ENCODE measurements at places on chromosomes 3 and 15. TPM values are rescaled to one million over a fixed set of nuclear protein-coding genes. Genes with fewer than 3 reads are reported as not detected.

ARGFX gene
- total RNA-seq: not detected

IL16 gene
- 17.0 TPM for total RNA-seq

KLF15 gene
- total RNA-seq: 10.5 TPM

ZXDC gene
- total RNA-seq: 46.0 TPM

NR1I2 gene
- total RNA-seq: 96.7 TPM

- no peak overlapping the region for H3K4me3 ChIP-seq
- no peaks in the 10 kb centered on the region for H3K4me1 ChIP-seq
- no peaks in the 10 kb centered on the region for H3K27me3 ChIP-seq
- H3K36me3 ChIP-seq: no peaks in the 10 kb centered on the region
- H3K27ac ChIP-seq: no peak overlapping the region
Observed at GRCh38 chr3:68664276-68664675, 268.1 kb downstream of the TAFA4 start.

- no peak overlapping the region for H3K4me3 ChIP-seq
- DNase-seq: no peak
- no peaks in the 10 kb centered on the region for H3K36me3 ChIP-seq
- H3K27me3 ChIP-seq: no peaks in the 10 kb centered on the region
- H3K4me1 ChIP-seq: no peaks in the 10 kb centered on the region
Observed at GRCh38 chr15:70596354-70597055, 166.9 kb downstream of the UACA start.

DNA sequence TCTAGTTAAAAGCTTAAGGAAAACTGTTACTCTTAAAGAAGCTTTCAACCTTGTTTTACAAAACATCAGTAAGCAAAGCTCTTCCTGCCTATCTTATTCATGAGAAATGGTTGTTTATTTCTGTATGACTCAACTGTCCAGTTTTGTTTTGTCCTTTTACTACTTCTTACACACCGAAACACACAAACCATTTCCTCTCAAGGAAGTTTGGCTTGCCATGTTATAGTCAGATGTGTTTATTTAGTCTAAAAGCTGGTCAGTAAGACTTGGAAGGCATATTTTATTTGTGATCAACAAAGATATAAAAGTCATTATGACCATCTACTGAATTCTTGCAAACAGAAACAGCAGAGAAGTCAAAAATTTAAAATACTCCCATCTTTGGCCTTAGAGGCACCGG lies 53.2 kb upstream of the RBSN start:
- H3K4me3 ChIP-seq: no peak overlapping the region
- no peak for DNase-seq
- no peak overlapping the region for H3K27ac ChIP-seq
- peaks cover 17% of the 10 kb centered on the region for H3K27me3 ChIP-seq

DNA sequence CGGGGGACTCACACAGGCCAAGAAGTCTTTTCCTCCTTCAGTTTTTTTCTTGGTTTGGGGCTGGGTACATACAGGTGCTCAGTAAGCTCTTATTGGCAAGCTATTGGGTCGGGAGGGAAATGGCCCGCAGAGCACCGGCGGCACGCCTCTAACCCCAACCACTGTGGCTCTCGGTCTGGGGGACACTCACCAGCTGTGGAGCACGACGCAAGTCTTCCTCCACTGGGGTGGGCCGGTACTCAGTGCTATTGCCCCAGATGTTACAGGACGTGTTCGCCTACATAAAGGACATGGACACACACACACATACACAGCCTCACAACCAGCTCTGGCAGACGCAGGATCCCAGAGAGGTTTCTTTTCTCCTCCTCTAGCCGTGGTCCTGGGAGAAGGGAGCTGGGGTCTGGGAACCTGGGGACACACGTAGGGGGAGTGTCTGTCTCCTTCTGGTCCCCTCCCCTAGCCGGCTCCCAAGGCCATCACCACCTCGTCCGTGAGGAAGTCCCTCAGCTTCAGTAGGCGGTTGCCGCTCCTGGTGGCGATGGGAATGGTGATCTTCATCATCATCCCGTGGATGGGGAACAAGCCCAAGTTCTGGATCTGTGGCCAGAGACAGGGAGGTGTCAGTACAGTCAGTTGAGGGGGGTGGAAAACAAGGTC lies 33.4 kb downstream of the FEM1B start:
- DNase-seq: no peak
- no peak overlapping the region for H3K27ac ChIP-seq
- H3K36me3 ChIP-seq: no peaks in the 10 kb centered on the region
- no peaks in the 10 kb centered on the region for H3K4me1 ChIP-seq

DNA sequence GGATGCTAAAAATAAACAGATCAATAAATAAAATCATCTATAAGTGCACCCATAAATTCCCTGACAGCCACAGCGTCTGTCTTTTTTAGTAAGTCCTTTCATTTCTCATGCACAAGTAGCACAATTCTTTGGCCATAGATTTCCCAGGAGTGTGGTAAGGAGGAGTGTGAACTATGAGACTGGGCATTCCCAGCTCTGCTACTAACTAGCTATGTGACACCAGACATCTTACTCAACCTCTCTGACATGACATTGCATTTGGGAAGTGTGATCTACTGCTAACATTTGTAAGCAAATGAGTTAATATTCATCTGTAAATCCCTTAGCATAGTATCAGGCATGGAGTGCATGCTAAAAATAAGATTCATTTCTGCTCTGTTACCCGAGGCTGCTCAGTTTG lies 301.7 kb downstream of the NTRK3 start:
- H3K27me3 ChIP-seq: no peaks in the 10 kb centered on the region
- H3K36me3 ChIP-seq: no peaks in the 10 kb centered on the region
- H3K4me1 ChIP-seq: no peaks in the 10 kb centered on the region
- no peak overlapping the region for H3K27ac ChIP-seq
- no peak overlapping the region for H3K4me3 ChIP-seq
- no peak for DNase-seq

DNA sequence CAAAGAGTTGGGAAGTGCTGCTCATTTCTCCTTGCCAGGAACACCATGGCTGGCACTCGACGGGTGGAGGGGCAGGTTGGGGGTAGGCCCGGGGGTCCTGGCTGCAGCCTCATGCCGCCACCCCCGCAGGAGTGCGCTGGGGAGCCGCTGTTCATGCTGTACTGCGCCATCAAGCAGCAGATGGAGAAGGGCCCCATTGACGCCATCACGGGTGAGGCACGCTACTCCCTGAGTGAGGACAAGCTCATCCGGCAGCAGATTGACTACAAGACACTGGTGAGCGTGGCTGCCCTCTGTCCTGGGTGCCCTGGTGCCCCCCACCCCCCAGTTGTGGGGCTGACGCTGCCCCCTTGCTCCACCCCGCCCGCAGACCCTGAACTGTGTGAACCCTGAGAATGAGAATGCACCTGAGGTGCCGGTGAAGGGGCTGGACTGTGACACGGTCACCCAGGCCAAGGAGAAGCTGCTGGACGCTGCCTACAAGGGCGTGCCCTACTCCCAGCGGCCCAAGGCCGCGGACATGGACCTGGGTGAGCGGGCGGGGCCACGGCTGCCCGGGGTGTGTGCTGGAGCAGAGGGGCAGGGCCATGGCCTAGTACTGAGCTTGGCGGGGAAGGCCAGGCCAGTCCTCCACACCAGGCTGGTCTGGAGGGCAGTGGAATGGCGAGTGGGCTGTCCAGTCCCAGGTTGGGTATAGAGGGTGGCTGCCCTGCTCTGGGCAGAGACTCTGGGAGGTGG lies 45.1 kb downstream of the PLXNA1 start:
- DNase-seq: peak; percentile 74
- peaks cover 3% of the 10 kb centered on the region for H3K4me1 ChIP-seq
- H3K27me3 ChIP-seq: no peaks in the 10 kb centered on the region
- peak overlapping the region; percentile 41 for H3K27ac ChIP-seq
- no peak overlapping the region for H3K4me3 ChIP-seq

- H3K27me3 ChIP-seq: no peaks in the 10 kb centered on the region
- H3K4me3 ChIP-seq: peak overlapping the region; percentile 83
- no peaks in the 10 kb centered on the region for H3K36me3 ChIP-seq
- no peak for DNase-seq
- no peaks in the 10 kb centered on the region for H3K4me1 ChIP-seq
Observed at GRCh38 chr15:39578851-39579486, 1.9 kb upstream of the THBS1 start.
